ENCODE measurements at places on chromosomes 7 and 10.

DNA sequence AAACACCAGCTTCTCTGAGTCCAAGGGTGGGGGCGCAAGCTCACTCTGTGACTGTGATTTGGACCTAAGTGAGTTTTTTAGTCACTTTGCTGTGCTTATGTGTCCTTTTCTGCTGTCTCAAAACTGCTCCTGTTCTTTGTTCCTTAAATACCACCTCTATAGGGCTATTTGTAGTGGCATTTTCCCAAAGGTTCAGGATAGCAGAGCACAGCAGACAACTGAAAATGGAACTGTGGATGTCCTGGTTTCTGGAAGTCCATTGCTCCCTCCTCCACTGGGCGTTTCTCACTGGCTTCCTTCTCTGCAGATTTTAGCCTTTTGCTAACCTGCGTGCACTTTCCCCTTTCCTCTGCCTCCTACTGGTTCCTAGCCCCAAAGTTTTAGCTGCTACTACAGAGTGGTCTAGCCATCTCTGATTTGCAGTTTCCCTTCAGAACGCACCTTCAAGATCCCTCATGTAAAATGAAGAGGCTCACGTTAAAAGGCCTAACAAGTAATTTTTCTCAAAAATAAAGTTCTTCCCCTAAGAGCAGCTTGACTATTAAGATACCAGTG lies 25.6 kb downstream of the BLVRA start:
- no peak for DNase-seq

DNA sequence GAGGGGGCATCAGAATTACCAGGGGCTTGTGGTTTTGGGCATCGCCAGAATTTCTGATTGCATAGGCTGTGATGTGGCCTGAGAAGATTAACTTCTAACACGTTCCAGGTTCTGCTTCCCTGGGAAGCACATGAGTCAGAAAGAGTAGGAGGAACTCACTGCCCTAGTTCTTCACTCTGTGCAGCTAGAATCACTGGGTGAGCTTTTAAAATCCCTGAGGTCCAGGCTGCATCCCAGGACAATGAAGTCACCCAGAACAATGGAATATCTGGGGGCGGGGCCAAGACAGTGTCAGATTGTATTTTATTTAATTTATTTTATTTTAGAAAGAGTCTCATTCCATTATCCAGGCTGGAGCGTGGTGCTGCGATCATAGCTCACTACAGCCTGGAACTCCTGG lies 636.5 kb downstream of the CALN1 start:
- no peak for DNase-seq

DNA sequence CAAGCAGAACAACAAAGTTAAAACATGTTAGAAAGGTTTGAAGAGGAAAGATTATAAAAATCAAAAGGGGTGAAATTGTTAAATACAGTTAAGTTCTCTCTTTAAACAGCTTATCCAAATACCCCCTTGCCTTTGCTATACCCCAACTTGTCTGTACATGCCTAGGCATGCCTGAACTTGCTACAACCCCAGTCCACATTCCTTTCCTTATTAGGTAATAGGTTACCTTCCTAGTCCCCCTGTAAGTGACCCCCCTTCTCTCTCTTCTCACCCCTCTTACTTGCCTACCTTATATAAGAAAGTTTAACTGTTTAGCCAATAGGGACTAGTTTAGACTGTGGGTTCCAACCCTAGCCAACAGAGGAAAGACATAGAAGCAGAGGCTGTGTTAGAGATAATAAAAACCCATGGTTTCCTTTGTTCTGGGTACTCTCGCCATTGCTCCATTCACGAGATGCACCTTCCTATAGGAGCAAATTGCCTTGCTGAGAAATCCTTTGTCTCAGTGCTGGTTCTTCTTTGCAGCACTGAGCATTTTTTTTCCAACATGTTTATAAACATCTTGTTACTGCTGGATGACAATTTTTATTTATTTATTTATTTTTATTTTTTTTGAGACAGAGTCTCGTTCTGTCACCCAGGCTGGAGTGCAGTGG lies 282.2 kb upstream of the GALNT17 start:
- no peak for DNase-seq

DNA sequence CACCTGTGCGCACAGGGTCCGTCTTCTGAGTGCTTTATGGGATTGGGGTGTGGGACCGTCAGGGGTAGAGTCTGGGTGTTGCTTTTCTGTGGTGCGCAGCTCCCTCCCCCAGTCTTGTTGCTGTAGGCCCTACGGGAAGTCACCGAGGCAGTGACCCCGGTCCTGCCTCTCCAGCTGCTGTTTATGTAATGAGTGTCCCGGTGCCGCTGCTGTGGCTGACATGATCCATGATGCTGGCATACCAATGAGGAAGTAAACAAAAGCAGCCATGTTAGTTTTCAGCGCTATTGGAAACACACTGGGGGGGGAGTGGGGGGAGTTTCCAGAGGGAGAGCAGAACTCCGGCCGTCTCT lies 1.1 kb downstream of the TRIM8 start:
- DNase-seq: peak; percentile 71

- DNase-seq: no peak
Observed at GRCh38 chr7:5116359-5116758, 70.7 kb downstream of the RBAK start.

GRCh38 chr10:4247379-4247778 lies 462.4 kb upstream of the KLF6 start:
- no peak for DNase-seq
